ENCODE measurements at places on chromosomes 1 and 21.

DNA sequence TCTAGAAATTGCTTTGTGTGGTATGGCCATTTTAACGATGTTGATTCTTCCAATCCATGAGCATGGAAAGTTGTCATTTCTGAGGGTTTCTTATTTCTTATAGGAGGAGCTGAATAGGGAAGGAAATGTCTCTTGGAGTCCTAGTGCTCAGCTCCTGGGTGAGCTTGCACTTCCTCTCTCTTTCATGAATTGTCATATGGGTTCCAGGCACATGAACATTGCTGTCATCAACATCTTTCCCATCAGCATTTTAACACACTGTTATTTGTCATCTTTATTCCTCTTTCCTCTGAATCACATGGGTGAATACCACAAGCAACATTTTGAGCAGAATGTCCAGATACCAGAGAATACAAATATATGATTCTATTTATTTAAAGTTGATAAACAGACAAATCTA, 23.4 kb downstream of the SLAMF6 start:
- DNase-seq, result no peak

GRCh38 chr1:207815913-207816291, 64.0 kb downstream of the CD46 start:
- no peak for DNase-seq

GRCh38 chr21:37425001-37425400, 58.4 kb downstream of the DYRK1A start:
- no peak for DNase-seq

- DNase-seq, result no peak
Observed at GRCh38 chr1:54838565-54839180, 37.5 kb upstream of the TTC22 start.

- no peak for DNase-seq
Observed at GRCh38 chr1:92956254-92957029, 4.8 kb downstream of the DIPK1A start.

- DNase-seq, result no peak
Observed at GRCh38 chr1:22545141-22545540, 18.1 kb upstream of the EPHA8 start.

DNA sequence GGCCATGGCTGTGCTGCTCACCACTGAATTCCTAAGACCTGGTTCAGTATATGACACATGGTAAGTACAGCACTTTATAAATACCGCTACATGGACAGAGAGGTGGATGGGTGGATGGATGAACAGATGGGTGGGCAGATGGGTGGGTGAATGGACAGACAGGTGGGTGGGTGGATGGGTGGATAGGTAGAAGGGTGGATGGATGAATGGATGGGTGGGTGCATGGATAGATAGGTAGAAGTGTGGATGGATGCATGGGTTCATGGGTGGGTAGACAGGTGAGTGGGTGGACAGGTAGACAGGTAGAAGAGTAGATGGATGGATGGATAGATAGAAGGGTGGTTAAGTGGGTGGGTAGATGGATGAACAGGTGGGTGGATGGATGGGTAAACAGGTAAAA, 54.8 kb downstream of the TMCO4 start:
- DNase-seq, result no peak

DNA sequence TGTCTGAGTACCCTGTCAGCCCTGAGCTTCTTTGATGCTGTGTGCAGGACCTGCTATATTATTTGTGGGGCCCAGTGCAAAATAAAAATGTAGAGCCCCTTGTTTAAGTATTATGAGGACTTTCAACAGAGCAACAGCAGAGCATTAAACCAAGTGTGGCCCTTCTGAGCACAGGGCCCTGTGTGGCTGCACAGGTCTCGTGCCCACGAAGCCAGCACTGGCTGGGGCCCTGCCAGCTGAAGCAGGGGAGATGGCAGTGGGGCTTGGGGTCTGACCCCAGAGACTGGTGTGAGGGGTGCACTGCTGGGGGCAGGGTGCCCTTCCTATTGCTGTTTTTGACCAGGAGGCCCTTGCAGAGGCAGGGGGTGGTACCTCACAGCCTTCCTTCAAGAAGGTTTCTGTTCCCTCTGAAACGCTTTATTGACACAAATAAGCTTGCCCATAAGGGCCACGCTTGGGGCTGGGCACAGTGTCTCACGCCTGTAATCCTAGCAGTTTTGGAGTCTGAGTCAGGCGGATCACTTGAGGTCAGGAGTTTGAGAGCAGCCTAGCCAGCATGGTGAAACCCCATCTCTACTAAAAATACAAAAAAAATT, 2.2 kb upstream of the SEMA4A start:
- no peak for DNase-seq

DNA sequence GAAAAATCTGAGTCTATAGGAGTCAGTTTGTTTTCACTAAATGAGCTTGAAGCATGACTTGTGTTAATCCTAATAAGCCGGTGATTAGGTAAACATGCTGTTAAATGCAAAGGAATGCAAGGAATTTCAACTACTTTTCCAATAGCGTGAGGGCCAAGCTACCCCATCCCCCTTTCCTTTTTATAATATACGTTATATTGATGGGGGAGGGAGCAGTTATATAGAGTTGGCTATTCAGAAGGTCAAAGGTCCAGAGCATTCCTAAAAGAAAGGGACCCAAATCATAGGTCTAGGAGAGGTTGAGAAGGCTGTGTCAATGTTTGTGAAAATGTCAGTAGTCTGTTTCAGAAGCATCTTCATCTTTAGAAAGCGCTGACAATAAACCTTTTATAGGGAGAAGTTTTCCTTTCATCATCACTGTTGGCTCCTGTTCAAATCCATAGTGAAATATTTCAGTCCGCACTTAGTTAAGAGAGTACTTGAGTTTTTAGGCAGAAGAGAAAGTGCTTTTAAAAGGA, 3.8 kb downstream of the CCN1 start:
- DNase-seq, result no peak

- DNase-seq, result no peak
Observed at GRCh38 chr1:42679364-42679983, 2.7 kb upstream of the YBX1 start.

DNA sequence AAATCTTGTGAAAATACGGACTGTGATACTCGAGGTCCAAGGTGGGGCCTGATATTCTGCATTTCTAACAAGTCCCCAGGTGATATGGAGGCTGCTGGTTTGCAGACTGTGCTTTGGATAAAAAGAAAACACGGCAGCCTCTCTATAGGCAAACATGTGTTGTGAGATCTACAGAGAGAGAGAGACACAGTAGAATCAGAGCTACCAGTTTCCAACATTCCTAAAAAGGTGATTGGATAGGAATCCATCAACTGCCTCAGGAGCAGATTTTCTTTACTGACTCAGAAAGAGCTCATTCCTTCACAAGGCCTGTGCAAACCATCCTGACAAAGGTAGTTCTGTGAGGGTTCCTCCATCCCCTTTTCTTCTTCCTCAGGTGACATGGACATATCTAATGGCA, 651.6 kb upstream of the CAMK1G start:
- no peak for DNase-seq

DNA sequence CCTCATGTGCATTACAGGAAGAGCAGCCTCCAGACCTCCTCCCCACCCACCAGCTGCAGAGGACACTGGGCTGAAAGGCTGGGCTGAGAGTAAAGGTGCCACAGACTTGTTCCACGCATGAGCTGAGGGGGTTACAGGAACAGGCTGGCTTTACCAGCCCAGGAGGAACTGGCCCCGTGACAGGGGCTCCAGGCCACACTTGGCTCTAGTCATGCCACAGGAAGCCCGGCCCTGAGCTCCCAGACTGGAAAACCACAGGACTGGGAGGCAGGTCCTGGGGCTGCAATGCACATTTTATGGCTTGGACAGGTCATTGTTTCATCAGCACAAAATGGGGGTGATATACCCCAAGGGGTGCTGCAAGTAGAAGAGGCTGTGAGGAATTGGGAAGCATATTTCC, 35.6 kb downstream of the GPA33 start:
- DNase-seq, result no peak

GRCh38 chr1:81550753-81551152, 250.0 kb upstream of the ADGRL2 start:
- no peak for DNase-seq

DNA sequence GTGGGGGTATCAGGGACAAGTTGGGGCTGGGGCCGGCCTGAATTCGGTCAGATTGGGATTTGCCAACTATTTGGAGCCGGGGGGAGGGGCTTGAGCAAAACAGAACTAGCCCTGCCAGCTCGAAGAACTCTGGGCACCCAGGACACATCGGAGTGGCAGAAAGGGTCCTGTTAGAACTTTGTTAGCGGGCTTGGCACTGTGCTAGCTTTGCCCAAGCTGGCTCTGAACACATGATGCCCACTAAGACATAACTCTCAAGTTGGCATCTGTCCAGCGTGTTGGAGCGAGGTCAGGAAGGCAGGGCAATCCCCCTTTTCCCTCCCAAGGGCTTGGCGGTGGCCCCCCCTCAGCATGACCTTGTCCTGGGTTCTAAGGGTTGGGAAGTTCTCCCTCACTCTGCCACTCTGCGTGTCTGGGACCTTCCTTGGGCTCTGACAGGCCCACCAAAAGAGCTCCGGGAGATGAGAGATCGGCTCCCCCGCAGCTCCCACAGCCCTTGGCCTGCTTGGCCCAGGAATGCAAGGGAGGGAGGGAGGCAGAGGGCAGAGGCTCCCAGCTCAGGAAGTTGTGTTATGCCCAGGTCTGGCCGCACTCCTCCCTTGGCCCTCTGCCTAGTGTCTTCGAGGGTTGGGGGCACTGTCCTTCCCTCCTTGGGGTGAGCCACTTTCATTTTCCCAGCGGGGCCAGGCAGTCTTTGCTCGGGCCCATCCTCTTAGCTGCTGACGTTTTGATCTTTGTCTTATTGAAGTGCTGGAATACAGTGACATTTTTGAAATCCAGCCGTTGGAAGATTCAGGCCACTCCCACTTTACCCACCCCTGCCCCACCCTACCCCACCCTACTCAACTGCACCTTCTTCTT, 1.2 kb downstream of the LMNA start:
- DNase-seq, result no peak

GRCh38 chr1:1211541-1212441, 2.2 kb downstream of the TNFRSF4 start:
- no peak for DNase-seq

GRCh38 chr1:50266509-50266908, 156.7 kb downstream of the DMRTA2 start:
- no peak for DNase-seq

- DNase-seq, result no peak
Observed at GRCh38 chr1:97163591-97164275, 442.1 kb downstream of the PTBP2 start.

DNA sequence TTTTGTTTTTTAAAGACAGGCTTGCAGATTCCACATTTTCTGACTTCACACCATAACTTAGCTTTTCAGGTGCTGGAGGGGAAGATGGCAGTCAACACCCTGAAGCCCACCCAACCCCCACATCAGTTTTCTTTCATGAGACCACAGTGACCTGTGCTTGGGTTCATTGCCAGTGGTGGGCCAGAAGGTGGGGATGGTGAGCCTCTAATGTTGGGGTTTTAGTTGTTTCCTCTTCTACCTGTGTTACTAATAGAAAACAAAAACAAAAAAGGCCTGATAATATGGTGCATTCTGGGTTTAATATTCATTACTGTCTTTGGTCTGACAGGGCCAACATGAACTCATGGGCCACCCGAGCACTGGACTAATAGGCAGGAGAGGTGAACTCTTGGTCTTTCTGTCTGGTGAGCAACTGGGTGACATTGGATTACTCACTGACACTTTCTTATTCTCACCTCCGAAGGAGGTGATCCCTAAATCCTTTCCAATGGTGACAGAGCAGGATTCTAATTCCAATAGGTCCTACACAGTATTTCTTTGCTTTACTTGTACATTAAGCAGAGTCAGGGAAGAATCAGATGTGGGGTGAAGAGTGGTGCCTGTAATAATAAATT, 132.8 kb downstream of the CLIC6 start:
- no peak for DNase-seq

GRCh38 chr1:190170321-190170720, 307.3 kb downstream of the BRINP3 start:
- DNase-seq, result no peak

GRCh38 chr1:1755852-1756251, 22.4 kb downstream of the NADK start:
- no peak for DNase-seq

DNA sequence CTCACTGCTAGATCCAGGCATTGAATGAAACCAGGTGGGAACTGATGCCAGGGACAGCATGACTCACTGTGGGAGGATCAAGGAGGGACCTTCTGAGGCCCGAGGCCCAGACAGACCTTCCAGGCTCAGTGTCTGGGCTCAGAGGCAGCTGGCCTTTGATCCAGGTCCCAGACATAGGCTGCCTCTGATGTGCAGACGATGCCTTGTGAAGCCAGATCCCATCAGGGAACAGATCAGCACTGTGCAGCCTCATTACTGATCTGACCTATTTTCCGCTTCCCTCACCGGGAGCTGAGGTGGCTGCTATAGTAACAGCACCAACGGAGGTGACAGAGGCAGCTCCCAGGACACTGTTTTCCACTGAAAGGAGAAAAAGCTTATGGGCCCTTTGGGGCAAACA, 399.5 kb downstream of the MATN1 start:
- DNase-seq, result no peak

- DNase-seq, result no peak
Observed at GRCh38 chr1:204493145-204493983, 1.2 kb downstream of the PIK3C2B start.

DNA sequence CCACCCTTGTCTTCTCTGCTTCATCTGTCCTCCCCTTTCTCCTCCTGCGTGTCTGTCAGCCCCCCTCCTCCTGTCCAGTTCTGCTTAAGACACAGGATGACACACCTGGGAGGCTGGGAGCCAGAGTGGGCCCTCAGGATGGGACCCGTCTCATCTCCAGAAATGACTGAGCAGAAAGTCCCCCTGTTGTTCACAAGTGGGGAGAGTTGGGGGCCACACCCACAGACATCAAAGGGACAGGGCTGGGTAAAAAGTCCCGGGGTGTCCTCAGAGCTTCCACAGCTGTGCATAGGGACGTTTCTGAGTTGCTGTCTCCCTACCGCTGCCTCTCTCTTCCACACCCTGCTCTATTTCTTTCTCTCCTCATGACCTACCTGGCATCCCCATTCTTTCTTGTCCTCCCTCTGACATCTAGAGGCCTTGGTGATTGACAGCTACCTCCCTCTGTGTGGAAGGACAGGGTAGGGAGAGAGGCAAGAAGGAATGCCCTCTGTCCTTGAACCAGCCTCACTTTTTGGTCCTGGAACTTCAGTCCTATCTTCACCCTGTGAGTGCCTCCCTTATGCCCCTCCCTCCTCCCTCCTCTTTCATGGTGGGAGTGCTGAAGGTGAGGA, 19.5 kb upstream of the SH2D2A start:
- no peak for DNase-seq

DNA sequence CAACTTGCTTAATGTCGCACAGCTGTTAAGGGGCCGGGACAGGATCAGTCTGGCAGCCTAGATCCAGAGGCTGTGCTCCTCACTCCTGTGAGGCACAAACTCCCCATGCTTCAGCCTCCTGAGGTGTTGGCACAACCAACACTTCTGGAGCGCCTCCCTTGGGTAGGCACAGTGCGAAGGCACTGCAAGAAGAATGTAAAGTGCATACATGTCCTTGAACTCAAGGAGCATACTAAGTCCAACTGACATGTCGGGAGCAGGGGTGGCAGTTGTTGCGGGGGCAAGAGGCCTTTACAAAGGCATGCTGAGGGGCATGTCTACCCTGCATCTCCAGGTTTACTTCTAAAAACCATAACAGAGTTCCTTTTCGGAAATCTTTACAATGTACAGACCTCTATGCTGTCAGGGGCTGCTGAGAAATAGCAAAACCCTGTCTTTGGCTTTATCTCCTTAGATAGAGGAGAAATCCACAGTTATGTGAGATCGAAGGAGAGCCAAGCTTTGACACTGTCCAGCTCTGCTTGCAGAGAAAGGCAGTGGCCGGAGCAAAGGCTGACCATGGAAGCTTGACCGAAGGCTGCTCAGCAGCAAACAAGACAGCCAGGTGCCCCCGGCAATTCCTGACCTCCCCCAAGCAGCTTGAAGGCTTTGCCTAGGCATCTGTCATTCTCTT, 93.9 kb downstream of the CDC7 start:
- DNase-seq, result no peak

- no peak for DNase-seq
Observed at GRCh38 chr1:164726235-164726634, 167.3 kb downstream of the PBX1 start.
